ENCODE measurements at places on chromosomes 3 and 15. TPM values are rescaled to one million over a fixed set of nuclear protein-coding genes. Genes with fewer than 3 reads are reported as not detected.

The MST1R gene
- polyA plus RNA-seq, result 25.3 TPM

DNA sequence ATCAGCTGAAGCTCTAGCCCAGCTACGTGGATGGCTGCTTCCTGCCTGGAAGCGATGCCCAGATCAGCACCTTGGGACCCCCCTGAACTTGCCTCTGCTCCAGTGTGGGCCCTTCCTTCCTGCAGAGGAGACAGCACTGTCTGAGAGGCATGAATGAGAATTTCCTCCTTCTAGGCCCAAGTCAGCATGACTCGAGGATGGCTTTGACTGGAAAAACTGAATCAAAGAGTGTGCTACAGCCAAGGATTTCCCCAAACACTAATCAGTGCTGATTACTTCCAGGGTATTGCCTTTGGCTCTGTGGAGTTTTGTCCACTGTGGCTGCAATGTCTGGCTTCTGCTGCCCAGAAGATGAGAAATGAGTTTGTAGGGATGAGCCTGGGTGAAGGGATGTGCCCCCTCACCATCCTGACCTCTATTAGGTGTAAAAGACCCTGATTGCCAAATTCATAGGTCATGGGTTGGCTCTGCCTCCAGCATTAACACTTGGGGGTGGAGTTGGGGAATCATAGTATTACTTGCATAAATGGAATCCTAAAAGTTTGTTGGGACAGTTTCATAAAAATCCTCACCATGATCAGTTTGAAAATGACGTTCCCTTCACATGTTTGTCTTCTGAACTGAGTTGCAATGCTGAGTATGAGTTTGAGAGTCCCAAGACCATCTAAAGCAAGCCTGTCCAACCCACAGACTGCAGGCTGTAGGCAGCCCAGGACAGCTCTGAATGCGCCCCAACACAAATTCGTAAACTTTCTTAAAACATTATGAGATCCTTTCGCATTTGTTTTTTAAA lies 36.7 kb downstream of the FLNB start:
- no peak for DNase-seq

The GOLGA8G gene
- 0.07 TPM for polyA plus RNA-seq

- no peak for DNase-seq
Measured at GRCh38 chr15:76575679-76576078, 239.1 kb downstream of the ISL2 start.

The MELTF gene
- 3.2 TPM for polyA plus RNA-seq

DNA sequence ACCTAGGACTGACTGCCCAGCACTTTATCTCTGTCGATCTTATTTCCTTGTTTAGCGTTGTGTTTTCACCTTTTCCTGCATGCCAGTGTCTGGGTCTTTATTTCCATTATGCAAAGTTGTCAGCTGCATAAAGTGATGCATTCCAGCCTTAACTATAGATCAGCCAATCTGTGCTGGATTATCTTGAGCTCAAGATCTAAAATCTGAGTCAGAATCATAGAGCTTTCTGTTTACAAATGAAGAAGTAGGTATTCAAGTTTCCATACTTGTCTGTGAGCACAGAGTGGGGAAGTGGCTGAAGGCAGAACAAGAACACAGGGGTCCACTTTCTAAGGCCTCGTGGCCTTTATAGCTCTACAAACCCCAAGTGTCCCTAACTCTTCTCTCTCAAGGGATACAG lies 82.4 kb upstream of the PLCL2 start:
- no peak for DNase-seq

DNA sequence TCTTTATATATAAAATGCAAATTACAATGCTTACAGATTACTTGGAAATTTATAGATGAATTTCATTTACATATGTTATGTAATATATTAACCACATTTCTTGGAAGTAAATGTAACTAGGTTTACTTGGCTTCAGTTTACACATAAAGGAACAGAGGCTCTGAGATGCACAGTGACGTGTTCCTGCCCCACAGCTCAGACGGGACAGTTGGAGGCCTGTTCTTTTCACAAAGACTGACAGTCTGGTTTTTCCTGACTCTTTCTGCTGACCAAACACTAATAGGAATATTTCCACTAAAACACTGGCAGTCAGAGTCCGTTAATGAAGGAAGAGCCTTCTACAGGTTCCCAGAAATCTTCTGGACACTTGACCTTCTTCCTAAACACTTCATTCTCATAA lies 336.1 kb downstream of the MFSD1 start:
- no peak for DNase-seq

DNA sequence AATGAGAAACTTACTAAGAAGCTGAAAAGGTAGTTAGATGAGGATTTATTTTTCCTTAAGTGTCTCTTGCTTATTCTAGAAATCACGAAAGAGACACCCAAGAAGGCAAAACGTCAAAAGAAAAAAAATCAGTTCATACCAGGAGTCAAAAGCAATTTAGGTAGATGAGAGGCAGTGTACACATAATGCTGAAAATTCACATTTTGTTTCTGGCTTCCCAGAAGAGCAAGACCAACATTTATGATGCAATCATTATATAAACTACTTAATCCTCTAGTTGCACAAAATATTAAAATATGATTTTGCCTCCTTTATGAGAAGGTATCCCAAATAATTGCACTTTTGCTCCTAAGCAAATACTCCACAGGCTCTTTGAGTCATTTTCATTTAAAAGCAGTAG lies 228.0 kb downstream of the FMN1 start:
- no peak for DNase-seq

The ERICH6 gene
- polyA plus RNA-seq, result 0.02 TPM

- no peak for DNase-seq
Measured at GRCh38 chr3:17133632-17134545, 249.1 kb downstream of the PLCL2 start.

The CCDC13 gene
- 0.59 TPM for polyA plus RNA-seq

GRCh38 chr3:127585163-127585812 lies 5.2 kb downstream of the TPRA1 start:
- no peak for DNase-seq

The AHSG gene
- 0.23 TPM for polyA plus RNA-seq

GRCh38 chr3:142876417-142876816 lies 12.5 kb downstream of the PCOLCE2 start:
- no peak for DNase-seq

The THSD4 gene
- 1.7 TPM for polyA plus RNA-seq

GRCh38 chr3:110165753-110166152 lies 828.4 kb upstream of the DPPA4 start:
- DNase-seq, result no peak

DNA sequence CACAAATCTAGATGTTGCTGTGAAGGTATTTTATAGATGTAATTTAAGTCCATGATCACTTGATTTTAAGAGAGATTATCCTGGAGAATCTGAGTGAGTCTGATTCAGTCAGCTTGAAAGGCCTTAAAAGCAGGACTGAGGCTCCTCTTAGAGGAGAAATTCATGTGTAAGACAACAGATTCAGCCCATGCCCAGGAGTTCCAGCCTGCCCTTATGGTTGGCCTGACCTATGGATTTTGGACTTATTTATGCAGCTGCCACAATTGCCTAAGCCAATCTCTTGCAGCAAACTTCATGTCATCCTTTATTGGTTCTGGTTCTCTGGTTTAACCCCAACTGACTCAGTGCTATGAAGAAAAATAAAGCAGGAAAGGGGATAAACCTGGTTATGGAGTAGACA lies 296.5 kb upstream of the RASGRP1 start:
- DNase-seq, result no peak

- DNase-seq, result no peak
Measured at GRCh38 chr15:64755427-64755940, 19.9 kb downstream of the RBPMS2 start.

The ARGFX gene
- polyA plus RNA-seq, result 0.05 TPM

The SNX33 gene
- 11.3 TPM for polyA plus RNA-seq

Data from thymus (tissue), 14 donors.